Left lobe of liver (tissue), 2 donors: ENCODE measurements at places on chromosomes 7 and 10.

DNA sequence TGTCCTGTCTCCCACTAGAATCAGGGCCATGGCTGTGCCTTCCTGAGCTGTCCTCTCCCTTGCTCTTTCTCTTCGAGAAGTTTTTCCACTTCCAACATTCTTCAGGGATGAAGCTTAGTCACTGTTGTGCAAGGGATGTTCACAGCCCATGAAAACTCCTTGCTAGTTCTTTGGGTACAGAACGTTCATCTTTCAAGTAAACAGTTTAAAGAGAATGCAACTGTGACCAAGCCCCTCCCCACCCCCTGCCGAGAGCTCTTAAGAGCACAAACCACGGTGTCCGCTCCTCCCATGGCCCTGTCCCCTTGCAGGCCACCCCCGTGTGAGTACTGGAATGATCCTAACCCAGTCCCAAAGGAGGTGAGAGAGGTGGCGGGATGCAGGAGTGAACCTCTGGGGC is 161.1 kb upstream of the RHEB start:
- DNase-seq, result no peak

- no peak for DNase-seq
These were observed 6.7 kb downstream of the BHLHA15 start for GRCh38 chr7:98217623-98218582.

GRCh38 chr10:132487241-132488135 is 50.1 kb upstream of the INPP5A start:
- no peak for DNase-seq

DNA sequence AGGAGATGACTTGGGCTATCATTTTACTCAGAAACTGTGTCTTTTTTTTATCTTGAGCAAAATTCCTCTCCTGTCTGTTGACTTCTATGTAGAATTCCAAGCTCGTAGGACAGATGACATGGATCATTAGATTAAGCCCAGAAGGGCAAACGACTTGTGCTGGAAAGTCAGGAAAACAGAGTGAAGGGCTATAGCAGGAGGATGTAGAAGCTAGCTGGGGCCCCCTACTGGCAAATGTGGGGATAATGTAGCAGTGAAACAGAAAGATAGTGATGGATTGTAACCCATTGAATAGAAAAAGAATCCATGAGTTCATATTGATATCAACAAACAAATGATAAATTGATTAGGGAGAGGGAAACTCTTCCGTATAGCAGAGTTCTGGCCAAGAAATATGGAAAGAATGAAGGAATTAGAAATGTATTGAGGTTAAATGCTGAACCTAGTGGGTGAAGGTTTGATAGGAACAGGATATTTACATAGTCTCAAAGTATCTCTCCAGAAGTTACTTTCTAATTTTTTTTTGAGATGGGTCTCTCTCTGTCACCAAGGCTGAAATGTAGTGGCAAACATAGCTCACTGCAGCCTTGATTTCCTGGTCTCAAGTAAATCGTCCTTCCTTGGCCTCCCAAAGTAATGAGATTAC is 103.6 kb downstream of the LYZL1 start:
- DNase-seq, result no peak

DNA sequence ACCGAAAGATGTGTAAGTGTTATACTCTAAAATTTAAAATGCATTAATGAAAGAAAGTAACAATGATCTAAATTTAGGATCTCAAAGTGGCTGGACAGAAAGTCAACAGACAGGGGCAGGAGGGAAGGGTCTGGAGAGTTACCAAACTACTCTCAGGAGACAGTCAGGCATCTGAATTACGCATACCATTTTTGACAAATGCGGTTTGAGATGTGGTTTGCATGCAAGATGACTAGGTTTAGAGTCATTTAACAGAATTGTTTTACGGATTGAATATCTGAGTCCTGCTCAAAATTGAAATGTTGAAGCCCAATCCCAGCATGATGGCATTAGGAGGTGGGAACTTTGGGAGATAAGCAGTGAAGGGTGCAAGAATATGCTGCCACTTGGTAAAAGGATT is 314.1 kb downstream of the WDR11 start:
- no peak for DNase-seq

DNA sequence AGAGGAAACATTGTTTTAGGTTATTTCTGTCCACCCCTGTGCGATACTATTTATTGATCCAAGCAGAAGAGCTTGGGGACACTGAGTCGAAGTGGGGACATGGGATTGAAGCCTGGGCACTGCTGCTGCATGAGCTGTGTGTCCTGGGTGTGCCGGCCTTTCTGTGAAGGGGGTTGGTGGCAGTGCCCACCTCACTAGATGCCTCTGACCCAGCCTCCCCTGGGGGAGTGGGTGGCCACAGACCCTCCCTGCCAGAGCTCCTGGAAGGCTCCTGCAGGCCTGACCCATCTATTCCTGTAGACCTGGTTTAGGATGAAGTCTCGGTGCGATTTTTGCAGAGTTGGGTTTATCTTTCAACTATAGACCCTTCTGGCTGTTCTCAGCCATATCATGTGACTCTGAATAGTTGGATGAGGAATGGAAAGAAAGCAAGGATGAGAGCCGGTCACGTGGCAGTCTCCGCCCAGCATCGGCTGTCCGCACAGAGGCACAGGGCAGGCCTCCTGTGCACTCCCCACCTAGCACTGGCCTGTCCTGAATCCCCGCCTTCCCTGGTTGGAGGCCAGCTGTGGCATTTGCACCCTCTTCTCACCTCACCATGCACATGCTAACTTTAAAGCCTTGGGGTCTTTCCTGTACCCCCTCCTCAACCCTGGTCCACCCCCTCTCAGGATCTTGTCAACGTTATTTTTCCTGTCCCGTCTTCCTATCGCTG is 17.6 kb upstream of the SH2D4B start:
- no peak for DNase-seq

DNA sequence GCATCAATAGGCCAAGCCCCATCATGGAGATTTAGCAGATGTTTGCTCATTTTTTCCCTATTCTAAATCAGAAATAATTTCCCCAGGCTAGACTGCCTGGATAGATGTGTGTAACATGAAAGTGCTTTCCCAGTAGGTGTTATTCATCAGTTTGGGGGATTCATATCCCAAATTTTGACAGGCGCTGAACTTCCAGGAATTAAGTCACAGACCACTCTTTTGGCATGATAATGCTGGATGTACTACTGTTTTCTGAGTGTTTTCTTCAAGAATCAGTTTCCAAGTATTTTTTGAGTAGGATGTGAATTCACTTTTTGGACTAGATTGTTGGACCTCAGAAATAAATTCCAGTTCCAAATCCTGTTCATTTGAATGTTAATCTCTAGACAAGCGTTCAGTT is 637.4 kb downstream of the REEP3 start:
- DNase-seq, result no peak

DNA sequence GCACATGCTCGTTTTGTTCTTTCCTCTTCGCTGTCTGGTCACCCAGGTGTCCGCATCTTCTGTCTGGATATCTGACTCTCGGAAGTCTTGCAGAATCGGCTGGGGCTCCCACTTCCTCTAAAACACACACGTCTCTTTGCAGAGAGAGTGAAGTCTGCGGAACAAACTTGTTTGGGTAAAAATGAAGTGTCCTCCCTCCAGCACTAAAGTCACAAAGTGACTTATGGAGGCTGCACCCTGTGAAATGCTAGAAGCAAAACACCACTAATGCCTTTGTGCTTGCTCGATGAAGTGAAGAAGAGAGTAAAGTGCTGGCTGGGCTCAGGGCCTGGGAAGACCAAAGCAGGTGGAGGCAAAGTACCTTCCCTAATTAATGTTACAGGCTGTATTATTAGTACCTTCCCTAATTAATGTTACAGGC is 71.4 kb downstream of the FGFR2 start:
- DNase-seq, result no peak

DNA sequence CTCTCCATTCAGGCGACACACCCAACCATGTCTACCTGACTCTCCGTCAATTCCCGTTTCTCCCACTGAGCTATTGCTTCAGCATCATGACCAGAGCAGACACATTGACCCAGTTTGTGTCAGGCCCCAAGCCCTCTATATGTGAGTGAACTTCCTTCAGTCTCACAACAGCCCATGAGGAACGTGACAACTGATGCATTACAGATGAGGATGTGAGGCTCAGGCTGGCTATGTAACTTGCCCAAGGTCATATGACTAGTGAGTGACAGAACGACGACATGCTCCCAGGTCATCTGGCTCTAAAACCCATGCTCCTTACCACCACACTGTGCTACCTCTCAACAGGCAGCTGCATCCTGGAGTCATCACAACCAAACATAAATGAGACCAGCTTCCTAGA is 3.7 kb downstream of the TMEM140 start:
- DNase-seq, result no peak

- no peak for DNase-seq
These were observed 27.0 kb downstream of the LMOD2 start for GRCh38 chr7:123682690-123683089.

- DNase-seq, result no peak
These were observed 40.0 kb upstream of the BMPR1A start for GRCh38 chr10:86716466-86716865.

DNA sequence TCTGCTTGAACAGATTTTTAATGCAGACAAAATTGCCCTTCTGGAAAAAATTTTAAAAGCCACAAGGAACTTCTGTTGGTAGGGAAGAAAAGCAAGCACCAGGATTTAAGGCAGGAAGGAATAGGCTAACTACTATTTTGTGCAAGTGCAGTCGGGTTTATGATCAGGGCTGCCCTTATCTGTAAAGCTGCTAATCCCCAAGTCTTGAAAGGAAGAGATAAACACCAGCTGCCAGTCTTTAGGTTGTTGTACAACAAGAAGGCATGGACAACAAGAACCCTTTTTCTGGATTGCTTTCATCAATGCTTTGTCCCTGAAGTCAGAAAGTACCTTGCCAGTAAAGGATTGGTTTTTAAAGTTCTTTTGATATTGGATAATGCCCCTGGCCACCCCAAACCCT is 40.7 kb downstream of the RALA start:
- DNase-seq, result no peak

DNA sequence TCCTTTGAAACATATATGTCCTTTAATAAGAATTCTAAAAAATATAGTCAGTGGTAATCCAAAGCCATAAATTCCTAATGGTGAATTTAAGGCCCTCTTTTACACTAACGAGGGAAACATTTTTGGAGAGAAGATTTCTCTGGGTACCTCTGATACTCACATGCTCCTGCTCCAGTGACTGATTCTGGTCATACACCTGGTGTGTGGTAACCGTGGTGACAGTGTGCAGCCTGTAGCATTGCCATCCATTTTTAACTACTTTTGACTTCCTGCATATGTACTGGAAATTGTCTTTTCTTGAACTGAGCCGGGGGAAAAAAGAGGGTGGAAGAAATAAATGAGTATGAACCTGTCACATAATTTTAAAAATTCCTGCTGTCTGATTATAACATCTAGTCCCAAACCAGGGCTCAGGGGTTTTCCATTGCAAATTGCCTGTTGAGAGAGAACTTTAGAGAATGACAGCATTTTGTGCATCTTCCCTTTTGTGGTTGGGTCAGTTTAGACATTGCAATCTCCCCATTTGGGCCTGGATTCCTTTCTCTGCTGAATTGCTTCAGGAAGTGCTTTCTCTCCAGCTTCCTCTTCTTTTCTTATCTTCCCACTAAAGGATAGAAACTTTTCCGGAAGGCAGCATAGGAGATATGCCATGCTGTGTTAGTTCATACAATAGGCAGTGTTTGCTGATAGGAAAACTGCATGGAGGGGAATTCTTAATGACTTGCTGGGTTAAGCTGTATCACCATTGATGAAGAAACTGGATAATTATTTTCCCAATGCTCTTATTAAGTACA is 125.5 kb downstream of the GRM3 start:
- no peak for DNase-seq
